NAMALWA (cell line): ENCODE measurements at places on chromosomes 5 and 9.

DNA sequence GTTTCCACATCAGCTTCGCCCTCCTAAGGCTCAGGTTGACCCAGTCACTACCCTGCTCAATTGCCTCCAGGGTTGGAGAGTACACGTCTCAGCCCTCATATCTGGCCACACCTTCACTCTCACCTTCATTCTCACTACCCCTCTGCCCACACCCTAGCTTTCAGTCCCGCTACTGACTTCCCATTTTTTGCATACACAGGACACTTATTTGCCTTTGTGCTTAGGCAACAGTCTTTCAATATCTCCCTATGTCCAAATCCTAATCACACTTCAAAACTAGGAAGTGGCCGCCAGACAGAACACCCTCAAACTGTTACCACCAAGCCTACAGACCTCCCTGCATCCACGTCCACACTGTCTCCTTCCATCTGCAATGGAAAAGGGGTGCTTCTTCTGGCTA is 10.9 kb downstream of the MCTP1 start:
- no peak for DNase-seq

DNA sequence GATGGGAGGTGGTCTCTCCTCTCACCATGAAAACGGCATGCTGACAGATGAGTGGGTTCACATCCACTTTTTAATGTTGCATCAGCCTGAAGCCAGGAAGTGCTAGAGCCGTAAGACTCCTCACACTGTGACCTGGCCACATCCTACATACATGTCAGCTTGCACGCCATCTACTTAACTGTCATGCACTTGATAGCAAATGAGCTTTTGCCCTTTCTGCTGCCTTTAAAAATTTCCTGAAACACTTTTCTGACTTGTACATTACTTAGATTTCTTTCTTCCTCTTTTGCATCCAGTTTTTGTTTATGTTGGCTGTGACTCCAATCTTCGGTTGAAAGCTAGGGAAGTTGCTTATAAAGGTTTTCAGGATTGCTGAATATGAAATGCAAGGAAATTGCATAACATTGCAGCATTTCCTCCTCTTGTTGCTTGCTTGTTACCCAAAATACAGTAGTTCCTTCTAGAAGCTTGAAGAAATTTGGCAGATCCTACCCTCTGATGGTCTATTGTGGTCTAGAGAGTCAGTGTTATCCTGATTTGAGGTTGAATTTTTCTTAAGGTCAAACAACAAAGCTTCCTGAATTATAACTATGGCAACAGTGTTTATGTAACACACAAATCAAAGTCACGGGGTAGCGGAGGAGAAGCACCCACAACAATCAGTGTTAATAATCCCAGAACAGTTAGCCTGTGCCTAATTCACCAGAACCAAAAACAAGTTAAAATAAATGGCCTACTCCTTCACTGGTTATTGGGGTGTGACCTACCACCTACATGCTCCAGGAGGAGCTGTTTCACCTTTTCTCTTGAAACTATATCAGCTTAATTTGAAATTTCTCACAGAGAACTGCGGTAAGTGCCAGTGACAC is 232.5 kb downstream of the ARHGAP26 start:
- DNase-seq: peak; percentile 81

DNA sequence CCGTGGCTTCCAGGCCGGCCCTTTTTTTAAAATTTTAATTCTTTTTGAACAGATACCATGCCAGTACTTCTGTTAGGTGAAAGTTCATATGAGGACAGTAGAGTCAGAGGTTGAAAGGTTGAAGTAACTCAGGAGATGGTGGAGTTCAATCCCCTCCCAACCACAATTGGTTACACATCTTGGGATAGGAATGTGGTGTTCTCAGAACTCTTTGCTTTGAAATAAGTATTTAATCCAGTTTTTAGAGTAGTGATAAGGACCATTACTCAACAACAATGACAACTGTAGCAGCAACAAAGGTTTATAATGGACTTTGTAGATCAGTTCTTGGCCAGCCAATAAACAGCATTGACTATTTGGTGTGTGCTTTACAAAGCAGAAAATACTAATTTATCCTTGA is 116.0 kb downstream of the ARHGAP26 start:
- DNase-seq: no peak

GRCh38 chr9:107929443-107929842 is 439.9 kb upstream of the KLF4 start:
- DNase-seq: no peak

GRCh38 chr5:81530919-81531318 is 137.0 kb upstream of the ACOT12 start:
- DNase-seq: no peak

DNA sequence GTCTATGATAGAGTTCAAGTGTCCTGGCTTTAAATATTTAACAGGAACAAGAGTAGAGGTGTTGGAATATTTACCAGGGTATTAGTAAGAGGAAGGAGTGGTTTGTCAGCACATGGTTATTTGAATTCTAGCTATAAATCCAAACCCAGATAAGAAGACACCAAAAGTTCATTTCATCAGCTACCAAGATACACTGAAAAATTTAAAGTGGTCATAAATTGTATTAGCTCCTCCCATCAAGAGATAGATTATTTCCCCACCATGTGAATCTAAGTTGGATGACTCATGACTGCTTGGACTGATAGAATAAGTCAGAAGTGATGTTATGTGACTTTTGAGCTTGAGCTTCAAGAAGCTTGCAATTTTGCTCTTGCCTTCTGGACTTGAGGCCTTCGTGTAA is 72.1 kb upstream of the GRAMD2B start:
- DNase-seq: no peak

- DNase-seq: no peak
Observed at GRCh38 chr5:127307868-127308267, 17.3 kb downstream of the MEGF10 start.

- DNase-seq: no peak
Observed at GRCh38 chr5:169653091-169653490, 16.0 kb downstream of the DOCK2 start.

- DNase-seq: no peak
Observed at GRCh38 chr5:57805170-57805569, 322.6 kb upstream of the ACTBL2 start.
